ENCODE measurements at places on chromosomes 13 and 19.

DNA sequence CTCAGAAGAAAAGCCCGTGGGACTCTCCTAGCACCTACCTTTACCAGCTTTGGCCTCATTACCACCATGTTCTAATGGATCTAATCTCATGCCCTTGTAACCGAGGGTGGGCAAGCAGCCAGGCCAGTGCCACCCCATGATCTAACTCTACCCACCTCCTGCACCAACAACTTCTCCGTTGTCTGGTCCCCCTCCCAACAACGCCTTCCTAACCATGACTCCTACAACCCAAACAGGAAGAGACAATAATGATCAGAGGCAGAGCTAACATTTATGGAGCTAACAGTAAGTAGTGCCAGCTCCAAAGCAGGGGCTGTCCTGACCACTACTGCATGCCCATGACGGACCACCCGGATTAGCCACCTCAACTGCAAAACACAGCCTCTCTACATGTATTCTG, 3.5 kb downstream of the USP12 start:
- DNase-seq = no peak

DNA sequence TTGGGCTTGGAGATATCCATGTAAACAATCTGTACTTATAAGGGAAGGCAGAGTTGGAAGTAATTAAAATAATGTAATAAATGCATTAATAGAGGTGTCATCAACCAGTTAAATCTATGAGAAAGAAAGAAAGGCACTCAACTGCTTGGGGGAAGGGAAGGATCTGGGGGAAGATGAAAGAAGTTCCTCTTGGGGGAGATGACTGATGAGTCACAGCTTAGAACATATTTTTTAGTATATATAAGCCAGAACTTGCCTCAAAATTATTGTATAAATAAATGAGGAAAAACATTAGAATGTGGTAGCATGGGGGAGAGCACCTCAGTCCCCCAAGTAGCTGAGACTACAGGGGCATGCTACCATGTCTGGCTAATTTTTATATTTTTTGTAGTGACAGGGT, 205.8 kb downstream of the GGACT start:
- DNase-seq = no peak

DNA sequence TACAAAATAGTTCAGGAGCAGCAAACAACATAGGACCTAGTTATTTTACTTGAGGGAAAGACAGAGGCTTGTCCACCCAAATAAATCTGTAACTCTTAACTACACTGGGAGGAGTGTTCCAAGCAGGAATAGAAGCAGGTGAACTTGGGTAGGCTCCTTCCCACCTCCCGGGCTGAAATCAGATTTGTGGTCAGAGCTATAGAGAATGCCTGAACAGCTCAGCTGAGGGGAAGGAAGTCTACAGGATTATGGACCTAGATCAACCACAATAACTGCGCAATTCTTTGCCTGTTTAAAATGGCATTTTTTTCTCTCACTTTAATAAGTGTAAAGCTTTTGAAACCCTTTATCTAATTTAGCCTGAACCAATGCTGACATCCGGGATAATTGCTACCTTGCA, 73.5 kb upstream of the IRS2 start:
- no peak for DNase-seq

DNA sequence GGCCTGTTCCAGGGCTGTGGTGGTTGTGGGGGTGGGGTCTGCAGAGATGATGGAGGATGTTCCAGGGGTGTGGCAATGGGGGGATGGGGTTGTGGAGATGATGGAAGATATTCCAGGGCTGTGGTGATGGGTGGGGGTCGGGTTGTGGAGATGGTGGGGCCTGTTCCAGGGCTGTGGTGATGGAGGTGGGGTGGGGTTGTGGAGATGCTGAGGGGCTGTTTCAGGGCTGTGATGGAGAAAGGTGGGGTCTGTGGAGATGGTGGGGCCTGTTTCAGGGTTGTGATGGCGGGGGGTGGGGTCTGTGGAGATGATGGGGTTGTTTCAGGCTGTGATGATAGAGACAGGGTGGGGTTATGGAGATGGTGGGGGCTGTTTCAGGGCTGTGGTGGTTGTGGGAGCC, 62.0 kb downstream of the TEX29 start:
- no peak for DNase-seq

Measured in HuH-7.5 (cell line).